ENCODE measurements at places on chromosomes 16 and 17.

DNA sequence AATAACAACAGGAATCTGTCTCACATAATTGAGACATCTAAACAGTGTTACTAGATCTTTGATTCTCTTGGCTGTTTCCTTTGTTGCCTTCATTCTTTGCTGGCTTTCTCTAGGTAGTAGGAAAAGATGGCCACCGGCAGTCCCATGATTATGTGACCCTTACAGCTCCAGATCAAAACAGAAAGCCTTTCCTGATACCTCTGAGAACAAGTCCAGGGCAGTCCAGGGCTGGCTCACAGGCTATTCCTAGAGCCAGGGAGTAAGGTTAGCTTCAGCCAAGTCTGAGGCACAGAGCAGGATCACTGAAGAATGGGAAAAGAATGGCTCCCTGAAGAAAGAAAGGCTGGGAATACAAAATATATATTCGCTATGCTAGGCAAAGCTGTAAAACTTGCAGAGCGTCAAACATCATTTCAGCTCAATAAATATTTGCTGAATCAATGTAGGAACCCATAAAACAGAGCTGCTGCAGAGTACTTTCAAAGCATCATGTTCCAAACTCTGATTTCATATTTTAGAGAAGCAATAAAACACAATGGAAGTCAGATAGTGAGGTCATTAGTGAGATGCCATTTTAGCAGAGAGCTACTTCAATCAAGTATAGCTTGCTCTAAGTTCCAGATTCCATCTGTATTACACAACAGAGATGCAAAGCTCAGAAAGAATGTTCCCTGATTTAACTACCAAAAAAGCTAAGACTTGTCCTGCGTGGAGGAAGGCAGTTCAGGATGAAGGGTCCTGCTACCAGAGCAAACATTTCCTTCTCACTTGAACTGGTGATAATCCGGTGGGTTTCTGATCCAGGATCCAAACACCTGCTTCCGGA lies 23.4 kb downstream of the ADAT1 start:
- no peak for DNase-seq

- DNase-seq, result peak; percentile 40
Observed at GRCh38 chr17:56779898-56780777, 53.6 kb downstream of the C17orf67 start.

- no peak for DNase-seq
Observed at GRCh38 chr16:87556941-87557459, 45.3 kb upstream of the JPH3 start.

GRCh38 chr16:28877655-28878000 lies 660 bp upstream of the ATP2A1 start:
- no peak for DNase-seq

DNA sequence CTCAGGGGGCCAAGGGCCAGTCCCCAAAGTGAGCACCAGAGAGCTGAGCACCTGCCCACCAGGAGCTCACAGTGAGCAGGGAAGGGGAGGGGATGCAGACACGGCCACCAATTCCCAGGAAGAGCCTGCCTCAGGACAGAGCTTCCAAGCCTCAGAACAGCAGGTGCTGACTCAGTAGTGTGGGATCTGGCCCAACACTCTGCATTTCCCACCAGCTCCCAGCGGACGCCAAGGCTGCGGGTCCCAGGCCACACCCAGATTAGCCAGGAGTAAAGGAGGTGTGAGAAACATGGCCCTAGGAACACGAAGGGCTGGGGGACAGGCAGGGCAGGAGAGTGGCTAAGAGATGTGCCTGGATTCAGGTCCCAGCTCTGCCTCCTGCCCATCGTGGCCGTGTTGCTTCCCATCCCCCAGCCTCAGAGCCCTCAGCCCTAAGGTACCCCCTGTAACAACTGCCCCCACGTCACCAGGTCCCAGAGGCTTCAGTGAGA lies 28.4 kb upstream of the EIF1 start:
- no peak for DNase-seq

- no peak for DNase-seq
Observed at GRCh38 chr17:68559316-68559715, 41.9 kb downstream of the FAM20A start.

- no peak for DNase-seq
Observed at GRCh38 chr17:50903604-50904517, 37.7 kb upstream of the TOB1 start.

- no peak for DNase-seq
Observed at GRCh38 chr16:53948734-53949430, 244.9 kb downstream of the FTO start.

DNA sequence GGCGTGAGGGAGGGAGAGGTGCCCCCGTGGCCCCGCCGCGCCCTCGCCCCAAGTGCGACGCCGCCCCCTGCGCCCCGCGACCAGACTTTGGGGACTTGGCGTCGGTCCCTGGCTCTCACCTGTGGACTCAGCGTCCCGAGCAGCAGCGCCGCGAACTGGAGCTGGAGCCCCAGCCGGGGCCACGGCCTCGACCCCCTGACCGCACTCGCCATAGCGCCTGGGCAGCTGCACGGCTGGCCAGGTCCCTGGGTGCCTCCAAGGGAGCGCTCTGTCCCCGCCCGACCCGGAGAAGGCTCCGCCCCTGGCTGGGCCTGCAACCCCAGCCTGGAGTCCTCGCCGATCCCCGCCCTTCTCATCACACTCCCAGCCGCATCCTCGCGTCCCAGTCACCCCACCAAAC lies at the start of gene ERN2:
TSS of gene ERN2 (minus strand) at position 247 of the 400 bp plus-strand sequence. CDS start at position 212, 35 bp downstream.
- no peak for DNase-seq

DNA sequence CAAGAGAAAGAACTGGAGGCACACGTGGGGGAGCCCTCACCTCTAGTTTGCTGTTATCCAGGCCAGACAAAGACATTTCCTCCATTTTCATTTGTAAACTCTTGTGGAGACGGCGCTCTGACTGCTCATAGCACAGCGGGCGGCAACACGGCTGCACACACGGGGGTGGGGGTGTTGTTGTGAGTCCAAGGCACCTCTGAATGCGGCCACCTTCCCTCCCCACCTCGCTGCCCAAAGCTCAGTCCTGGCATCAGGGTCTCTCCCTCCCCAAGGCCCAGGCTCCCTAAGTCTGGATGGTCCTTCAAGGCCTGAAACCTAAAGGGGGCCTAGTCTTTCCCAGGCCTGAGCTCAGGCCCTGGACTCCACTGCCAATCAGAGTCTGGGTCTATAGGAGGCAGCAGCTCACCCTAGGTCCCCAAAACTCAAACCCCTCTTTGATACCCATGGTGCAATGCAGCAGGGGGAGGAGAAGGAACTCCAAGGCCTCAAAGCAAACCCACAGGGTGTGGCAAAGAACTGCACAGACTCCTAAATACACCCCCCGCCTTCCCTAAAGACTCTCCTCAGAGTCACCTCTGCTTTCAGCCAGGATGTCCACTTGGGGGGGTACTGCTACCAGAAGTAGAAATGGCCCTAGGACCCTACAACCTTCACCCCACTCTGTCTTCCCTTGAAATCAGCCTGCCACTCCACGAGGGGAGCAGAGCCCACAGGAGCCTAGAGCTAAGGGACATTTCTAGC lies 1.5 kb downstream of the ATXN7L3 start:
- DNase-seq, result no peak

- no peak for DNase-seq
Observed at GRCh38 chr16:86354641-86355513, 155.4 kb upstream of the FOXF1 start.

DNA sequence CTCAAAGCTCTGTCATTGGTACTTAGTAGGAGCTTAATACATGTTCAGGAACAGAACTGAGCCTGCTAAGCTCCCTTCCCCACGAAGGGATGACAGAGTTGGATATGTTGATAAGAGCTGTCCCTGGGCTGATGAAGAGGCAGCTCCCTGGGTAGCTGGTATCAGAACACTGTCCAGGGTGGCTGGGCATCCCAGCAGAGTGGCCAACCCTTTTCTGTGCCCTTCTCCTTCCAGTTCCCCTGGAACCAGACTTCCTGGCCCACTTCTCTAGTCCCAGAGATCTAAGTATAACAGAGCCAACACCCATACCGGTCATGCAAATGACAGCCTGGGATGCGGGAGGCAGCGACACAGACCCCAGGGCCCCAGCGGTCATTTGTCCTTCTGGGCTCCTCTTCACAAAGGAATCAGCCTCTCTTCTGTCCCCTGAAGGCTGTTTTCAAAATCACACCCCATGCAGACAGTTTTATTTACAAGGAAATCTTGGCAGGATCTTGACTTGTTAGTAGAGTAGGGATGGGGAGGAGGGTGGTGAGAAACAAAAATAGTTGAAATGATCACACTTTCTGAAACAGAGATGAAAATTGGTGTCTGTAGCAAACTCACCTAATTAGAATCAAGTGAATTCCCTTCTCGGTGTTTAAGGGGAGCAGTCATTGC lies 1.4 kb upstream of the RHBDL3 start:
- DNase-seq, result no peak

GRCh38 chr17:18230288-18231141 lies 5.1 kb downstream of the LLGL1 start:
- no peak for DNase-seq

- no peak for DNase-seq
Observed at GRCh38 chr16:69017036-69017783, 88.2 kb upstream of the HAS3 start.

GRCh38 chr16:74073456-74073855 lies 223.2 kb upstream of the PSMD7 start:
- DNase-seq, result no peak

GRCh38 chr17:57448759-57449283 lies 192.5 kb downstream of the MSI2 start:
- DNase-seq, result no peak

DNA sequence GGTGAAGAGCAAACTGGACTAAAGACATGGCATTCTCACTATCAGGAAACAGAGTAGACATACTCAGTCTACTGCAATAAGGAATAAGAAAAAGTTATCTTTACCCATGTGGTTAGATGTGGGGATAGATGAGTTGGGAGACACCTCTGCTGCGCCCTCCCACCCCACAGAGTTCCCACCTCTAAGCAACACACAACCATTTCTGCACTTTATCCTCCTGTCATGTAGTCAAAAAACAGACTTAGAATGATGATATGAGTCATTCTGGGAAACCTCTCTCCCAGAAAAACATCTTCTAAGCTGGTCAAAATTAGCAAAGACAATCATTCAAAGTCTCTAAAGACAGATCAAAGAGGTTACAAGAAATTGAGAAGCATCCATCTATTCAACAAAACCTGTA lies 94.9 kb downstream of the CACNG1 start:
- no peak for DNase-seq

- DNase-seq, result no peak
Observed at GRCh38 chr16:77060614-77061013, 130.4 kb upstream of the MON1B start.

DNA sequence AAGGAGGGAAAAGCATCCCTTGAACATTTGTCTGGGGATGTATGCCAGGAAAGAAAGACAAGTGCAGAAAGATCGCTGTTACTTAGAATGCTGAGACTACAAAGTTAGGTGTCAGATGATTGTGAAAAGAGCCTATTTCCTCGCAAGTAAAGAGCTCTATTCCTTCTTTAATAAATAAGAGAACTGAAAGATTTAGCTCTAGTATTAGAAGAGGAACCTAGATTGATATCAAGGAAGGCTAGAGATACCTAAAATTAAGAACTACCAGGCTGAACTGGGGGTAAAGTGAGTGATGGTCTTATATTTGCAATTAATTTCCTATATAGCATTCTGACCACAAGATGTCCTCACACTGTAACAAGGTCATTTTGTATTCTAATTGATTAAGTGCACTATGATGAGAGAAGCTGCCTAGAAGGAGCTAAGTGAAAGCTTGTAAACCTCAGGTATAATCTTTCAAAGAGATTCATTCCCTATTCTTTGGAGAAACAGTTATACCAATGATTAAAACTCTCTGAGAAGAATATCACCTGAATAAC lies 62.3 kb downstream of the SSH2 start:
- DNase-seq, result peak; percentile 21

DNA sequence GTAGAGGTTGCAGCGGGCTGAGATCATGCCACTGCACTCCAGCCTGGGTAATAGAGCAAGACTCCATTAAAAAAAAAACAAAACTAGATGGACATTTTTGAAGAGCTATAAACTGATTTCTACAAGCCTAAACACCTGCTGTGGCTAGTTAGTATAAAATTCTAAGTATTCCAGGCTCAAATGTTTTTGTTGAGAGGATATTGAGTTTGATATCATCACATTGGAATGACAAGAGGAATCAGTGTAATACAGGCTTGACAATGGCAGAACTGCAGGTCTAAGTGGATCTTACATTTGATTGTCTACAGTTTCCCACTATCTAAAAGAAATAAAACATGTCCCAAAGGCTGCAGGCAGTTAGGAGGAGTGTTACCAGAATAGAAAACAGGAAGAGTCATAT lies 23.9 kb upstream of the DLX3 start:
- DNase-seq, result no peak

GRCh38 chr17:36740157-36740556 lies 138.8 kb downstream of the MRM1 start:
- DNase-seq, result no peak

Measured in NCI-H748 treated with DMSO at 0.1 percent for 48 hours (cell line).